ENCODE measurements at places on chromosomes 7 and 10. TPM values are rescaled to one million over a fixed set of nuclear protein-coding genes. Genes with fewer than 3 reads are reported as not detected.

Gene SPDYE16
- total RNA-seq = not detected

Gene NKX1-2
- 0.07 TPM for total RNA-seq

Gene INTS15
- total RNA-seq = 25.4 TPM

Gene CUL1
- 55.7 TPM for total RNA-seq

Gene PKD2L1
- total RNA-seq = 0.06 TPM

Gene PFKFB3
- total RNA-seq = 175 TPM

Gene TMEM176B
- not detected for total RNA-seq

Gene SEMA3A
- total RNA-seq = 3.7 TPM

Gene RASA4
- 1.4 TPM for total RNA-seq

Gene CD36
- 0.19 TPM for total RNA-seq

Gene SEC31B
- 2.2 TPM for total RNA-seq

Gene PLXNA4
- total RNA-seq = 0.49 TPM

Gene SLC13A4
- total RNA-seq = not detected

Gene GCK
- not detected for total RNA-seq

Gene SYCE1
- total RNA-seq = not detected

Gene XRCC2
- total RNA-seq = 4.5 TPM

Gene ATXN7L1
- total RNA-seq = 6.6 TPM

Gene RASSF4
- total RNA-seq = 1.8 TPM

Gene AP3M1
- 33.6 TPM for total RNA-seq

Gene PNLIP
- total RNA-seq = not detected

Measured in A549 treated with ZK216348 at 1 μM for 4 hours (cell line).